ENCODE measurements at places on chromosomes 1 and 21.

DNA sequence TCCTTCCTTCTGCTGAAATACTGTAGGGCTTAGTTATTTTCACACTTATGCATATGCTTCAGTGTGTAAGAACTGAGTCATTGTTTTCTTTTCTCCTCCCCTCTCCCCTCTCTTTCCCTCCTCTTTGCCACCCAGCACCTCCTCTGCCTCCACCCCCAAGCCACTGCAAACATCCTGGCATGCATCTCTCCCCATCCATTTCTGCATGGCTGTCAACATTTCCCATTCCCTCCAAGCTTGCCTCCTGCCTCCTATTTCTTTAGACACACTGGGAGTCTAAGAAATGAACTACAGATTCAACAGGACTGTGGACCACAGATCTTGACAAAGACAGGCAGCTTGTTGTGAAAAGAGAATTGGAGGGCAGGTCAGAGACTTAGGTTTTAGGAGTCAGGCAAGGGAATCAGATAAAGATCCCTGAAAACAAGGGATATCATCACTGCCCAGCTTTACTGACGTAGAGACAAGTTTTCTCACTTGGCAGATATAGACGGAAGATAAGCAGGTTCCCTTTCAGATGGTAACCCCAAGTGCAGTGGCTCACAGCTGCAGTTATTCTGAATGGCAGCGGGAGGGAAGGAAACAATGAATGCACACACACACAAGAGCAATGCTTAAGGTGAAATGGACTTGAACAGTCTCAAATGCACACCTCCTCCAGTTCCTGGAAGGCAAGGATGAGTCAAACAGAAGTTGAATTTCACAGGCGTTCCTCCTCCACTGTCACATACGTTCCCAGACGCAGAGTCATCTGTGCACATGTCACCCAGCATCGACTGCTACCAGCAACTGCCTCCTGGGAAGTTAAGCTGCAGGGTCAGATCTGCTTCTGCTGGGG, 56.1 kb downstream of the HIVEP3 start:
- DNase-seq = no peak

- no peak for DNase-seq
These were observed 26.8 kb upstream of the ABCB10 start for GRCh38 chr1:229585338-229585737.

DNA sequence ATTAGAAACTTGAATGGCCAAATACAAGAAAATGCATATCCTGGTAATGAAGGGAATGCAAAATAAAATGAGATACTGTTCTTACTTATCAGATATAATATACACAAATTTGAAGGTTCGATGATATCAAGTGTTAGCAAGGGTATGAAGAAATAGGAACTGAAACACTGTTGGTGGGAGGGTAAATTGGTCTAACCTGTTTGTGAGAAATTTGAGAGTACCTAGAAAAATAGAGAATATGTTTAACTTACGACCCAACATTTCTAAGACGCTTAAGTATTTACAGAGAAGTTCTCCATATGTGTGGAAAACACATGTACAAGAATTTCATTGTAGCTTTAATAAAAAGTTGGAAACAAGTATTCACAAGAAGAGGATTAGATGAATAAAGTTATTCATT, 25.9 kb downstream of the ATG4C start:
- DNase-seq = no peak

- no peak for DNase-seq
These were observed 157.6 kb downstream of the PGBD5 start for GRCh38 chr1:230268371-230269170.

- no peak for DNase-seq
These were observed 2.6 kb upstream of the TDRD10 start for GRCh38 chr1:154499446-154499845.
